ENCODE measurements at places on chromosomes 5 and 9.

- DNase-seq: no peak
These were observed 17.2 kb downstream of the TCOF1 start for GRCh38 chr5:150374651-150375050.

- DNase-seq: no peak
These were observed 48.5 kb upstream of the MSX2 start for GRCh38 chr5:174675916-174676315.

GRCh38 chr5:170306381-170306831, 8.8 kb upstream of the LCP2 start:
- DNase-seq: no peak

DNA sequence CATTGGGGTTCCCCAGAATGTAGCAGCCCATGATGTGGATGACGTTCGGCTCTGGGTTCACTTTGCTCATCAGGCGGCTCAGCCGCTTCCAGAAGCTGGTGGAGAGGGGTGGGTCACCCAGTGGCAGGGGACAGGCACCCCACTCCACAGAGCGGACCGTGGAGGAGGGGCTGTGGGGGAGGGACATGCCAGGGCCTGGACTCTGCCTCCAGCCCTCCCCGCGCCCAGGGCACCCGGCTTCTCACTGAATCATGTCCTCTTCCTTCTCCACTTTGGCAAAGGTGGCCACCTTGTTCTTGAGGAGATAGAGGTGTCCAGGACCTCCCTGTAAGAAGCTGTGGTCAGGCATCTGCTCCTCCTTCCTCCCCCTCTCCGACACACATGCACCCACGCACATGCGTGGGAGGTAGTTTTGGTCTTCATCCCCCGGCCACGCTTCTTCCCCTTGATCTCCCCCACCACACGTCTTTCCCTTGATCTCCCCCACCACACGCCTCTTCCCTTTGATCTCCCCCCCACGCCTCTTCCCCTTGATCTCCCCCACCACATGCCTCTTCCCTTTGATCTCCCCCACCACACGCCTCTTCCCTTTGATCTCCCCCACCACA, 8.9 kb upstream of the ENTPD8 start:
- no peak for DNase-seq

GRCh38 chr9:28707616-28708015, 1134.3 kb upstream of the C9orf72 start:
- no peak for DNase-seq

DNA sequence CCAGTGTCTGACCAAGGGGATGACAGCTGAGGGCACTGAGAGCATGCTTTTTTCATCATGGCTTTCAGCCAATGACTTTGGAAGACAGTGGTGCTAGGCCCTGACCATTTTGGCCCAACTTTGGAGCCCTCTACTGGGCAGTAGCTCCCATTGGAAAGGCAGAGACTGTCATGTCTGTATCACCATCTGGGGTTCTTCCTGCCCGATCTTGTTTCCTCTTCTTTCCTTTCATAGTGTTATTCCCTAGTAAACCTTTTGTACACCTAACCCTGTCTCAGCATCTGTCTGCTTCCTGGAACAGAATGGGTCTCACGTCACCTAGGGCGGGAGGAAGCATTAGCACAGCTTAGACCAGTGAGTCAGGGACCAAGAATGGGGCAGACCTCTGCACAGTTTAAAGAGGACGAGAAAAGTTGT, 97.4 kb upstream of the MAST4 start:
- no peak for DNase-seq

- no peak for DNase-seq
These were observed 459.0 kb downstream of the TLE4 start for GRCh38 chr9:80030801-80031200.

DNA sequence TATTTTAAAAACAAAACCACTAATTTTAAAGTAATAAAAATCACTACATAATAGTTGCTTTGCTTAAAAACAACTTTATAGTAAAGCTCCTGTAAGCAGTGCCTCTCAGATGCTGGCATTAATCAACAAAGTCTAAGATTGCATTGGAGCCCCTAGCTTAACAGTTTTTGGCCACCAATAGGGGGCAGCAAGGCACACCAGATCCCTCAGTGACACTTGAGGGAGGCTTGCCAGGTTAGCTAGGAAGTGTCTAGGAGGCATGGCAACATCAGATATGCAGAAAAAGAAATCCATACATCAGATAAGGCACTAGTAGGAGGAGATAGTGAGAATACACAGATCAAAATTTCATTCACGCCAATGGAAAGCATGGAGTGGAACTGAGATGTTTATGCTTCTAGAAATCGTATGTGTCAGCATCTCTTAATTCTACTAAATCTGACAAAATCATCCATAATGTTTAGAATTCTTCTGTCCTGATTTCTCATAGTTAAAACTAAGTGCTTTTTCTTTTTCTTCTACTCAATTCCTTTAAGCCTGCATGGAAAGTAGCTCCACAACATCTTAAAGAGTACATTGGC, 73.6 kb upstream of the PAM start:
- DNase-seq: peak; percentile 43

DNA sequence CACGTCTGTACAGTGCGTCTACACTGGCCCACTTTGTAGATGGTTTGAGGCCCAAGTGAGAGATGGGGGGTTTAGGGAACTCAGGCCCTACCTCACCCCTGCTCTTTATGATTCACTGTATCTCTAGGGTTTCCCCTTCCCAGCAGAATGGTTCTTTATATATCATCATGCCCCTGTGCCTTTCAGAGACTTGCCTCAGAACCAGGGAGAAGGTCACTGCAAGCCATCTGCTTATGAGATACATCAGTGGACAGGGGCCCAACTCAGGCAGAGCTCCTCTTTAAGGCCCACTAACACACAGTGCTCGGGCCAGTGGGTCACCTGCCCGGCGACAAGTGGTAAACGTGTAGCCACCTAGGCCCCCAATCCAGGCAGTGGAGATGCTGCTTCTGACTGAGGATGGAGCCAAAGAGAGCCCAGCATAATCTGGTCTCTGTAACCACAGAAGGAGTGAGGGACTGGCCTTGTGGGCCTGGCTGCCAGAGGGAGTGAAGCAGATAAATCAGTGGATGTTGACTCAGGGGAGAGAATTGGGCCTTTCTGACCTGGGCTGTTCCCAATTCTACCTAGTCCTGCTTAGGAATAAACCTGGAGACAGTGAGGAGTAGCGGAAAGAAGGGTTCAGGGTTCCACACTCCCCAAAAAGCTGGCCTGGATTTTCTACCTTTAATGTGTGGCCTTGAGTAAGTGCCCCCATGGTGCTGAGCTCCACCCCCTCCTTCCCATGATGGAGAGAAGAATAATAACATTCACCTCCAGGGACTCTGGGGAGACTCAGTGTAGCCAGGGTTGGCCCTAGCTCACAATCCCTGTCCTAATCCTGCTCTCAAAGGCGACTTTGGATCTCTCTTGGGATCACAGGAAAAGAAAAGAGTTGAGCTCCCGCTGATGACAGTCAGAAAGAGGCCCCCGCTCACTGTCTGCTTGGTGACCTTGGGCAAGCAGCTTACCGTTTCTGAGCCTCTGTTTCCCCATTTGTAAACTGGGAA, 2.8 kb upstream of the DUSP1 start:
- no peak for DNase-seq

DNA sequence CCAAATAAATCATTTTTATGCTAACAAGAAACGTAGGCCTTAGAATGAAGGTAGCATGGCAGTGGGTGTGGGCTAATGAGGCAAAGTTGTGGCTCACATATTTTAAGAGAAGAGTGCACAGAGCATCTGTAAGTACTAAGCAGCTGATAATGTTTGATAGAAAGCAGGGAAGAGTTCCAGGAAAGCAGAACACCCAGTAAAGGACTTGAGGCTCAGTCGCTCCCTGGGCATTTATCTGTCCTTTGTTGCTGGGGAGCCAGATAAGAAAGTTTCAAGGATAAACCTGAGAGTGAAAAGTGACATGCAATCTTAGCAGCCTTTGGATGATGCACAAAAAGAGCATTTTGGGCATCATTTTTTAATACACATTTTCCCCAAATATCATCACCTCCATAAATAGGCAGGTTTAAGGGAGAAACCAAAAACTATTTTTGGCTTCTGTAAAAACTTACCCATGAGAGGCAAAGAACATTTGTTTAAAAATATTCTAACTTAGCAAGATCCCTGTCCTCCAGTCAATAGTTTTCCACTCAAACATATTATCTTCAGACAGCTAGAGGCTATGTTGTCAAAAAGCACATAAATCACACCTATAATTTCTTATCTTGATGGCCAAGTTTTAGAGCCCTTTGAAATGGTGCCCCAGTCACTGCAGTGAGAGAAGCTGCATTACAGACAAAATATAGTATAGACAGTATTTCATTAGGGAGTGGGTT, 3.4 kb downstream of the FREM1 start:
- no peak for DNase-seq

DNA sequence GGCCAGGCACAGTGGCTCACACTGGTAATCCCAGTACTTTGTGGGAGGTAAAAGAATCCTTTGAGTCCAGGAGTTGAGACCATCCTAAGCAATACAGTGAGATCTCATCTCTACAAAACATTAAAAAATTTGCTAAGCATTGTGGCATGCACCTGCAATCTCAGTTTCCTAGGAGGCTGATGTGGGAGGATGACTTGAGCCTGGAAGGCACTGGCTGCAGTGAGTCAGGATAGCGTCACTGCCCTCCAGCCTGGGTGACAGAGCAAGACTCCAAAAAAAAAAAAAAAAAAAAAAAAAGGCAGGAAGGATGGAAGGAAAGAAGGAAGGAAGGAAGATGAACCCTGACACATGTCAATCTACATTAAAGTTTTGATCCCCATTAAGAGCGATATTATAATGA, 1452.2 kb upstream of the ACO1 start:
- no peak for DNase-seq

DNA sequence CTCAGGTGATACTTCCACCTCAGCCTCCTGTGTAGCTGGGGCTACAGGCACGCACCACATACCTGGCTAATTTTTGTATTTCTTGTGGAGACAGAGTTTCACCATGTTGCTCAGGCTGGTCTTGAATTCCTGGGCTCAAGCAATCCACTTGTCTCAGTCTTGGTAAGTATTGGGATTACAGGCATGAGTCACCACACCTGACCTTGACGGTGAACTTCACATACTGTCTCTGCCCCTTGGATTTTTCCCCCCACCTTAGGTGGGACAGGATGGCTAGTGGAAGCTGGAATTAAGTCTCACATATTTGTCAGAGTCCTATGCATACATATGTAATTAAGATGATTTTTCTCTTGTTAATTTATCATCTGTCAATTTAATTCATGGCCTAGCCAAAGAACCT, 20.9 kb upstream of the RFK start:
- DNase-seq: no peak

DNA sequence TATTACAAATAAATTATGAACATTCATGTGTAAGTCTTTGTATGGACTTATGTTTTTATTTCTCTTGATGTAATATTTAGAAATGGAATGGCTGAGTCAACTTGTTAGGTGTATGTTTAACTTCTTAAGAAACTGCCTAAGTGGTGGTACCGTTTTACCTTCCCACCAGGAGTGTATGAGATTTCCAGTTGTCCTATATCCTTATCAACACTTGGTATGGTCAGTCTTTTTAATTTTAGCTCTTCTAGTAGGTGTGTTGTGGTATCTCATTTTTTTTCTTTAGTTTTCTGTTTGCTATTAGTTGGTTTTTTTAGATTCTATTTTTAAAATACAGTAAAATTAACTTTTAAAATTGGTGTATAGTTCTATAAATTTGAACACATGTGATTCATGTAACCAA, 3.7 kb downstream of the NDUFAF2 start:
- DNase-seq: no peak

- peak; percentile 25 for DNase-seq
These were observed 86.6 kb downstream of the EHMT1 start for GRCh38 chr9:137705443-137705863.

- peak; percentile 64 for DNase-seq
These were observed 3.8 kb downstream of the CREB3 start for GRCh38 chr9:35736201-35736633.

DNA sequence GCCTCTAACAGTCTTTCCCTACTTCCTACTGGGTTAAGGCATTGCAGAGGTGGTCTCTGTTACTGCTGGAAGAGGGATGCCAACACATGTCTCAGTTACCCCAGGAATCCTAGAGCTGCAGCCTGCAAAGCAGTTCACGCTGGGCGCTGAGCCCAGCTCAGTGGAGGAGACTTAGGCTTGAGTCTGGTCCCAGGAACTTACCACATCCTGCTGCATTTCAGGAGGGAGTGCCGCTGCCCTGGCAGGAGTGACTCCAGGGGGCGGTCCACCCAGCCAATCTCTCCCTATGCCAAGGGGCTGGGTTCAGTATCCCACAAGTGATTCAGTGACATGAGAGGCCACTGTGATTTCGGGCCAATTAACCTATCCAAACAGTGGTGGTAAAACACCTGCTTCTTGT, 7.6 kb downstream of the TTC16 start:
- no peak for DNase-seq

DNA sequence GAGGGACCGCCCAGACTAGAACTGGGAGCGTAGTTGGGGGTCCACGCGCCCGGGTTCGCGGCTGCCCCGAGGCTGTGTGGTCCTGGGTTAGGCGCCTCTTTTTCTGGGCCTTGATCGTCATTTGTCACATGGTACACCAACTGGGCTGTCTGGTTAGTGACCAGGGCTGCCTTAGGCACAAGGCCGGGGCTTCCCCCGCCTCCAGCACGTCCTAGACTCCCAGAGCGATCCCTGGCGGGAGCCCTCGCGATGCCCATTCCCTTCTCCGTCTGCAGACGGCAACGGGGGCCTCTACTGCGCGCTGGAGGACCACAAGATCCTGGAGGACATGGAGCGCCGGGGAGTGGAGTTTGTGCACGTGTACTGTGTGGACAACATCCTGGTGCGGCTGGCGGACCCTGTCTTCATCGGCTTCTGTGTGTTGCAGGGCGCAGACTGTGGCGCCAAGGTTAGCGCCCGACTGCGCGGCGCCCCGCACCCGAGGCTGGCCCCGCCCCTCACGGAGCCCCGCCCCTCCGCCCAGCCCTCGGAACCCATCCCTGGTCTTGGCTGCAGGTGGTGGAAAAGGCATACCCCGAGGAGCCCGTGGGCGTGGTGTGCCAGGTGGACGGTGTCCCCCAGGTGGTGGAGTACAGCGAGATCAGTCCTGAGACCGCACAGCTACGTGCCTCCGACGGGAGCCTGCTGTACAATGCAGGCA, 1.5 kb downstream of the UAP1L1 start:
- DNase-seq: no peak

DNA sequence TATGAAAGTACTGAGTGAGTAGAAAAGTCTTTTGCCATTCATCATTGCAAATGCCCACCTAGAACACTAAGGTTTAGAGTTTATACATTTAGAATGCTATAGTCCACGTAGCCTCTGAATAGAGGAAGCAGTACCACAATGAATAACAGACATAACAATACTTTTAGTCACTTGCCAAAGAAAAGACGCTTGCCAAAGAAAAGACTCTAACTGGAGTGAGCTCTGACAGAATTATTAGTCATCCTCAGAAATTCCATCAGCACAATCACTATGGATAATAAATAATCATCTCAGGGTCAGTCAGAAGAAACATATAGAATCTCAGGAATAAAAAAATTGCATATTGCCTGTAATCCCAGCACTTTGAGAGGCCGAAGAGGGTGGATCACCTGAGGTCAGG, 168.5 kb upstream of the TARS1 start:
- no peak for DNase-seq

DNA sequence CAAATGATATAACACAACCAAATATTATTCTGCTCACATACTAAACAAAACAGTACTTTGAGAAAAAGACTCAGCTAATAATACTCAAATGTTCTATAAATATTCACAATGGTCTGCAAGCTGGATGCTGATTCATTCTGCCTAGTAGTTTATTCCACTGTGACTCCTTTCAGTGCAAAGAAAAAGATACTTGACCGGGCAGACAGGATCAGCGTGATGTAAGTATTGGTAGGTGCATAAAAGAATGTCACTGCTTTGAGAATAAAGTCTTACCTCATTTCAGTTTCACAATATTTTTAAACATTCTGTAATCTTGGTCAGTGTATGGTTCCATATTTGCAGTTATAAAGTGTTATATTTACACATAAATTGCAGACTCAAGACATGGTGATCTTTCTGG, 223.0 kb upstream of the NUDT12 start:
- no peak for DNase-seq
